Activated T-cell treated with anti-CD3 and anti-CD28 coated beads, Interleukin-2, amount 50 U/mL, for 48 hours (primary cell): ENCODE measurements at places on chromosomes 12 and 14.

GRCh38 chr12:56477521-56478225 is 9.3 kb downstream of the SPRYD4 start:
- DNase-seq = no peak

DNA sequence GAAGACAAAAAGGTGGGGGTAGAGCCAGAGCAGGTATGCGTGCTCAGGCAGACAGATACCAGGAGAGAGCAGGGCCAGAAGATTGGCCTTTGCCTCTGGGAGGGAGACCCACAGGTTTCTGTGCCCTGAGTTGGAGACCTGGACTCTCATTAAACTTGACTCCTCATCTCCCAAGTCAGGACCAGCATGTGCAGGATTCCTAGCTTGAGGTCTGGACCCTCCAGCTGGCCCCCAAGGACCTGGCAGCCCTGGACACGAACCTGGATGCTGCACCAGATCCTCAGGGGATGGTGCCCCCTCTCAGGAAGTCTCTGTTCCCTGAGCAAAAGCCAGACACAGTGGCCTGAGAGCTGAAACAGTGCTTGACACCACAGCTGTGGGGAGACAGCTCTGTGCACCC is 10.5 kb upstream of the KRT73 start:
- DNase-seq = peak; percentile 10

DNA sequence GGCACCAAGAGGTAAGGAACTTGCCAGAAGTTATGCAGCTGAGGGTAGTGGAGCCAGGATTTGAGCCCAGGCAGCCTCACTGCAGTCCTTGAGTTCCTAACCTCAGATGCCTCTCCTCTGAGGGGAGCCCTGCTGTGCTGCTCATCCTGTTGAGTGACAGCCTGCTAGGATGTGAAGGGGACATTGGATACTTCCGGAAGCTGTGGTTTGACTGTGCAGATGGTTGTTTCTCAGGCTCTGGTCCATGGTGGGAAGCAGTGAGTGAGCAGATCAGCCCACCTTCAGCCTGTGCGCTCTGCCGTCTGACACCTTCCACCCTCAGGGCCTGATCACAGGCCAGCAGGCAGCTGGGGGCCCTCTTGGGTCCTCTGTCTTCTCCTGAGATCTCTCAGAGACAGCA is 253.2 kb downstream of the CACNA1C start:
- no peak for DNase-seq

GRCh38 chr14:68584786-68585185 is 208.1 kb downstream of the ZFP36L1 start:
- DNase-seq = no peak

- no peak for DNase-seq
These were observed 203.4 kb upstream of the DDHD1 start for GRCh38 chr14:53356361-53357150.

GRCh38 chr14:34692348-34692747 is 22.0 kb downstream of the CFL2 start:
- no peak for DNase-seq

- DNase-seq = no peak
These were observed 76.1 kb downstream of the METTL25 start for GRCh38 chr12:82434392-82434911.

GRCh38 chr14:101734246-101734847 is 27.2 kb upstream of the PPP2R5C start:
- peak; percentile 17 for DNase-seq

DNA sequence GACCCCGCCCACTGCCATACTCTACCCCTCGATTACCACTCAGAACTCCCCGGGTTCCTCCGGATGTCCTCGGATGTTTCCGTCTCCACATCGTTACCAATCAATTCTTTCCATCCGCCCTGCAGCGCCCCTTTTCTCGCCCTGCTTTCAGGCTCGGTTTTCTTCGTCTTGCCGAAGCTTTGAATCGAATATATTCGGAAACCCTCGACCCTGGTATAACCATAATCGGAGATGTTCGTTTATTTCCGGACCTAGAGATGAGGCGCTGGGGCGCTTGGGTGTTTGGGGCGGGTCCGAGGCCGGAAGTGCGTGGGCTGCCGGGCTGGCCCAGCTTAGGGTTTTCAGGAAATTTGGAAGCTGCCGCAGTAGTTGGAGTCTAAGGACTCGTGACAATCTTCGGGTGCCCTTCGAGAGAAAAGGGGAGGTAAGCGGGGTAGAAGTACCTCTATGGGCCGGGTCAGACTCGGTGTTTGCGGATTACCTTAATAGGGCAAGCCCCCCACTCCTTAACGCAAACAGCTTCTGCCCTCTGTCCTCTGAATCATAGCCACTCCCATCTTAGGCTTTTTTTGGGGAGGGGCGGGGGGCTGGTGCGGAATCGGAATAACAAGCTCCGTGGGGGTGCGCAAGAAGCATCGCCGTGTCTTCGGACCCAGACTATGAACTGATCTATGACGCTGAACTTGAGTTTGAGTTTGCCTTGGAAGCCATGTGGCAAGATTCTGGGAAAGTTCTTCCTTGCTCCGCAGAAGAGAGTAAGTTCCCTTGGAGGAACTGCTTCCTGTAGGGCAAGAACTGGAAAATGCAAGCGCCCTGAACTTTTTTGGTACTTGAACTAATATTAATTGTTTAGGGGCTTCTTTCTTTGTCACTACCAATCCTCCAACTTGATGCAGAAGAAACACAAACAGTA is at the start of gene C14orf119:
Gene C14orf119, plus strand, starts transcription at position 310 of the 913 bp plus-strand sequence. CDS start 2,154 bp downstream, outside the sequence.
- DNase-seq = no peak

- DNase-seq = no peak
These were observed 8.3 kb upstream of the PPP1R13B start for GRCh38 chr14:103855734-103856095.

GRCh38 chr14:46401066-46401465 is 250.5 kb downstream of the RPL10L start:
- DNase-seq = no peak

- no peak for DNase-seq
These were observed 207.8 kb downstream of the DPF3 start for GRCh38 chr14:72686101-72686500.

- DNase-seq = no peak
These were observed 6.3 kb downstream of the RFLNA start for GRCh38 chr12:124301084-124301654.

DNA sequence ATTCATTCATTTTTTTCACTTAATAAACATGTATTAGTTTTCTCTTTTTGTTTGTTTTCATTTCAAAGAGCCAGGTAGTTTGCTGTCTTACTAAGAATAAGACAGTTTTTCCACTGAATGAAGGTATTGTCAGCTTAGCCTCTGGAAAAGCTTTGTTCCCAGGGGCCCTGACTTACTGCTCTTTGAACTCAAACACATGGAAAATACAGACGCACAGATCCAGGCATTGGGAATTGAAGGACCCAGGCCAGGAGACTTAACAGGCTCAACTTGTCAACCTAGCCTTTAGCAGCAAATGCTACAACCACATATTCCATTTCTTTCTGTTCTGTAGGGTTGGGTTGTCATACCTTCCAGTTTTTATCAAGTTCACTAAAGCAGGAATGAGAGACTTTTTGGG is 38.5 kb upstream of the SLCO1C1 start:
- DNase-seq = no peak

DNA sequence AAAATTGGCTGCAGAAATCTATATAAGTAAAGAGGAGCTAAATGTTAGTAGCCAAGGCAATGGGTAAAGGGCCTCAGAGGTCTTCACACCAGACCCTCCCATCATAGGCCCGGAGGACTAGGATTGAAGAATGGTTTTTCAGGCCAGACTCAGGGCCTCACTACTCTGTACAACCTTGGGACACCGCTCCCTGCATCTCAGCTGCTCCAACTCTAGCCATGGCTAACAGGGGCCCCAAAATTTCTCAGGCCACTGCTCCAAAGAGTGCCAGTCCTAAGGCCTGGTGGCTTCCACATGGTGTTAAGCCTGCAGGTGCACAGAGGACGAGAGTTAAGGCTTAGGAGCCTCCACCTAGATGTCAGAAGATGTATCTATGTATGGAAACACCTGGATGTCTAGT is 155.5 kb upstream of the MGAT4C start:
- DNase-seq = no peak
